ENCODE measurements at places on chromosomes 3 and 15.

- DNase-seq, result no peak
These were observed 1.5 kb downstream of the SLC15A2 start for GRCh38 chr3:121895736-121896135.

DNA sequence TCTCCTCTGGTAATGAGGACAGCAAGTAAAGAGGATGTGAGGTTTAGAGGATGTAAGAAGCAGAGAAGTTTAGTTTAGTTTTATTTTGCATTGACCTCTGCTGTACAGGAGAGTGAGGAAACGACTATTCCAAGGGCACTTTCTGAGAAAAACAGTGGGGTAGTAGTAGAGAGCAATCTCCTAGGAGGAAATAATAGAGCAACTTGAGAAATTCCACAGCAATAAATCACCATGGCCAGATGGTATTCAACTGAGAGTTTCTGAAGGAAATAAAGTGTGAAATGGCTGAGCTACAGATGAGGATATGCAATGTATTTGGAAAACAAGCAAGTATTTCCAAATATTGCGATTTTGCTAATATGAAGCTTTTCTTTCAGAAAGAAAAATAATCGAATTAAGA, 118.9 kb downstream of the DPH6 start:
- no peak for DNase-seq

GRCh38 chr3:34919025-34919424, 720.3 kb upstream of the ARPP21 start:
- no peak for DNase-seq

DNA sequence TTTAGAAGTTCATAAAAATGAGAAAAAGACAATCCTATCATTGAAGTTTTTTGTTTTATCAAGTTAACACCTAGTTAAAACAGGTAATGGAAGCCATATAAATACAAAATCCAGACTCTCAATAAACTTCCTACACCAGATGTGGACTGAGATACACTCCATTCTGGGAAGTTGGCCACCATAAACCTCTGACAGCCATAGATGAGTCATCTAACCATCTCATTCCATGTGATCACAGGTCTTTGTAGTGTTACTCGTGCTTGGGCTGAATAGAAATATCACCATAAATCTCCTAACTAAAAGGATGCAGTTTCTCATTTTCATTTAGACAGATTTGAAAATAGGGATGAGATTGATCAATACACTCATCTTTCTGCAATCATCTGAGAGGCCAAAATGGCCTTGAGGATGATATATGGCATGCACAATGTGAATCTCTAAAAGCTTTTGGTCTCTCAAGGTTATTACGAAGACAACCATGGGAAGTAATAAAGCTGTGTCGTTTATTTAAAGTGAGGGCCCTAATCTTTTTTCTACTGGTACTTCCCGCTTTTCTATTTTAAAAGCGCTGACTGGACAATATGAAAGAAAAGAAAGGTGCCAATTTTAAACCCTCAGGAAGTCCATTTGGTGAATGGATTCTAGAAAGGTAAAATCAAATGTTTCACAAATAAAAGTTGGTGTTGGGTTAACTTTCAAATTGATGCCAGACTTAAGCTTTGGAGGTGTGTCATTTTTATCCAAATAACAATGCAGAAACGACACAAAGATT, 155.5 kb downstream of the POLR2M start:
- DNase-seq, result no peak

GRCh38 chr3:168087539-168087938, 8.2 kb downstream of the GOLIM4 start:
- DNase-seq, result no peak

GRCh38 chr3:69116897-69117296, 5.5 kb downstream of the LMOD3 start:
- no peak for DNase-seq

- no peak for DNase-seq
These were observed 40.6 kb upstream of the RBMS3 start for GRCh38 chr3:29240248-29240647.

GRCh38 chr3:12833222-12834161, 7.9 kb downstream of the RPL32 start:
- DNase-seq, result no peak

- DNase-seq, result no peak
These were observed 477.6 kb downstream of the ZNF385D start for GRCh38 chr3:21273259-21274025.

DNA sequence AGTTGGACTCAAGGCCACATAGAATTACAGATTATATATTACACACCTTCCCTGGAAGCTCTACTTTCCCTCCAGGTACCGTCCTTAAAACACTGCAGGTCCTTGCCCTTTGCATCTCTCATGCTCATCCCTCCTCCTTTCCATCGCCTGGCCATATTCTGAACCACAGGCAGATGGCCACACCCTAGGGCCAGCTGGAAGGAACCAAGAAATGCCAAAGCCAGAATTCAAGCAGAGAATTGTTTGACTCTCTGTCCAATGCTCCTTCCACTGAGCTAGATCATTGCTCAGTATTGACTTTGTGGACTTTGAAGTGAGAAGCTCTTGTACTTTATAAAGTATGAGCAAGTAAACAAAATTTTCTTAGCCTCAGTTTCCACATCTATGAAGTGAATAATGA, 170.3 kb upstream of the SLC24A5 start:
- no peak for DNase-seq

GRCh38 chr15:57379487-57379886, 3.2 kb downstream of the CGNL1 start:
- no peak for DNase-seq

DNA sequence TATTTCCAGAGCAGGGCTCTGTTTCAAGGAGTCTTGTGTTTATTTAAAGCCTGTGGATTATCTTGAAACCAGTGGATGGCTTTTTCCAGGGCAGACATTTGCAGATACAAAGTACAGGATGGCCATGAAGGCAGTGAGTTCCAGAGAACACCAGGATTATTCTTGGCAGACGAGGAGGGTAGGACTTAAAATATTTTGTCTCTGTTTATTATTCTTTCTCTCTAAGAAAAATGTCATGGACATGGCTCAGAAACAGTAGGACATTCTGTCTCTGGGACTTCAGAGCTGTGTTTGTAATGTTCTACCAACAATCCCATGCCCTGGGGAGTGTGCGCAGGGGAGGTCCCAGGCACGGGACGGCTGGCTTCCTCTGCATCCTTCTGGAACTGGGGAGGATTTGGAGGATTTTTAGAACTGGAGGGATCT, 125.9 kb downstream of the ATP10A start:
- peak; percentile 21 for DNase-seq

DNA sequence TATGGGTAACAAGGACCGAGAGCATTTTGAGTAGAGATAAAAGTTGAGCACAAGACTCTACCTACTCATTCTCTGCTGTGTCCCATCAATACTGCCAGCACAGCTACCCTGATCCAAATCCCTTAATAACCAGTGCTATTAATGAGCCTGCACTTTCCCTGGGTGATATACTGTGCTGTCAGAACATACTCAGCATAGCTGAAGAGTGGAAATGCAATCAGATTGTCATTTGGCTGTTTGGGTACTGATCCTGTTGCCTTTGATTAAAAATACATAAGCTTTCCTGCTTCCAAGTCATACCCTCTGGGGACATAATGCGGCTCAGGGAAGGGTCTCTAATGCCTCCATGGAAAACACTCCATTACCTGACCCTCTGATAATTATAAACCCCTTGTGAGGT, 917.5 kb downstream of the SQOR start:
- DNase-seq, result no peak

DNA sequence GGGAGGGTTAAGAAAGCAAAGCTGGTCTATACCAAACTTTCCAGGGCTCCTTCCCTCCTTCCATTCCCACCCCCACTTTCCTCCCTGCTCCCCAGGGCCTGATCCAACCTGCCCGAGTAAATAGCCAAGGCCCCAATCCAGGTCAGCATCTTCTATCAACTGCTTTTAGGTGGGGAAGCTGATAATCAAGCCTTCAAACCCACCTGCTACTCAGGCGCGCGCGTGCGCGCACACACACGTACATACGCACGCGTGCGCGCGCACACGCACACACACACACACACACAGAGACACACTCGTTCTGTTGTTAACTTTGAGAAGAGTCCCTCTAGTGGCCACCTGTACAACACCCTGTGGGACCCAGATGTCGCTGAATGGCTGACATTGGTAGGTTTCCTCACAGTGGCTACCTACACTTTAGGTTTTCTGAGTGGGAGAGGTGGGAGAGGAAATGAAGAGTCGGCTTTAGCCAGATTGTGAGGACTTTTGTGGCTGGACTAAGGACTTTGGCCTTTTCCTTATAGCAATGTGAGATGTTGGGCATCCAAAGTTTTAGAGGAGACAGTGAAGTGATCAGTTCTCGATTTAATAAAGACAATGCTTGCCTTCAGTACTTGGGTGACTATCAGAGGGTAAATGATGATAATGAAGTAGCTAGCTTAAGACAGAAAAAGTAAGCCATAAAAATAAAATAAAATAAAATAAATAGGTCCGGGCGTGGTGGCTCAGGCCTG, 179.9 kb upstream of the C2CD4B start:
- DNase-seq, result peak; percentile 52

- no peak for DNase-seq
These were observed 65.6 kb downstream of the NIPA2 start for GRCh38 chr15:22903961-22904534.

GRCh38 chr3:45280971-45281370, 54.9 kb upstream of the TMEM158 start:
- DNase-seq, result no peak

DNA sequence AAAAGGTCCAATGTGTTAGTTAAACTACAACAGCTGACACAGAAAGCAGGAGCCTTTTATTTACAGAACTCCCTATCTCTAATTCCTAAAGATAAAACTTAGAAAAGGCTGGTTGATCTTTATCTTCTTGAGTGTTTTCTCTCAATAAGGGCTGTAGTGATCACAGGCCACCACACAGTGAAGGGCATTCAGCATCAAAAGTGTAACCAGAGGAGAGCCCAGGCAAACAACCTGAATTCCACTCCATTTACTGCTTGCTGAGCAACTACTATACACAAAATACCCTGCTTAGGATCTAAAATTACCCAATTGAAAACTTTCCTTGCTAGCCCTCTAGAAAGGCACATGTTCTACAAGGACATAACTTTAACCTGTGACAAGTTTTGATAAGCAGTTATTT, 122.7 kb downstream of the MEIS2 start:
- no peak for DNase-seq

DNA sequence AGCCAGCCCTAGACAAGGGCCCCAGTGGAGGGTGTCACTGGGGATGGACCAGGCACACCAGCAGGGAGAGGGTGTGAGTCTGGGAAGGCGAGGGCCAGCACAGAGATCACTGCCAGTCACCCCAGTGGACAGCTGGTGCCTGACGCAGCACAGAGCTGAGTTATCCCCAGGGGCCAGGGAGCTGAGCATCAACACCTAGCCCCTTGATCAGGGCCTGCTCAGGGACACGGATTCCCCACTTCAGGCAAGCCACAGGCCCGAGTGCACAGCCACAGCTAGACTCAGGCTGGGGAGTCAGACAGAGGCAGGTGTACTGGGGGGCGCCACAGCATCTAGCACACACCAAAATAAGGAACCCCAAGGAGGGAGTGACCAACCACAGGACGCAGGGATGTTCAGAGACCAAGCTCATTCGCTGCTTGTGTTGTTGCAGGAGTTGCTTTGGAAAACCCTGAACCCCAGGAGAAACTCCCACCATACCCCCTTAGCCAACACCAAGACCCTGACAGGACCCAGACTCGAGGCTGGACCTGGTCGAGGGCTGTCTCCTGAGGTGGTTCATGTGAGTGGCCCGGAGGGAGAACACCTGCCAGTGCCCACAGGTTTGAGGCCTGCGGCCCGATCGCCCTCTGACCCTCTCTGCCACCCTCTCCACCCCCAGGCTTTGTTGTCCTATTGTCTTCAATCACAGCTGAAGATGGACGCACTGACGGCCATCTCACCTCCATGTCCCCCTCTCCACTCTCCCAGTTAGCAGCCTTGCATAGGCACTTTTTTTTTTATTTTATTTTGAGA, 146.8 kb downstream of the TPRA1 start:
- no peak for DNase-seq

- peak; percentile 80 for DNase-seq
These were observed 16.6 kb upstream of the EXOG start for GRCh38 chr3:38479431-38480092.

- no peak for DNase-seq
These were observed 59.7 kb downstream of the LRIG1 start for GRCh38 chr3:66441129-66441528.

- DNase-seq, result no peak
These were observed 167.2 kb upstream of the TSC22D2 start for GRCh38 chr3:150240891-150241290.

GRCh38 chr3:160401291-160402095, 2.0 kb downstream of the SMC4 start:
- peak; percentile 91 for DNase-seq

- DNase-seq, result no peak
These were observed 130.6 kb upstream of the MEF2A start for GRCh38 chr15:99435113-99435695.
